ENCODE measurements at places on chromosomes 6 and 20.

- DNase-seq: no peak
Measured at GRCh38 chr20:50930976-50931305, 296 bp downstream of the ADNP start.

DNA sequence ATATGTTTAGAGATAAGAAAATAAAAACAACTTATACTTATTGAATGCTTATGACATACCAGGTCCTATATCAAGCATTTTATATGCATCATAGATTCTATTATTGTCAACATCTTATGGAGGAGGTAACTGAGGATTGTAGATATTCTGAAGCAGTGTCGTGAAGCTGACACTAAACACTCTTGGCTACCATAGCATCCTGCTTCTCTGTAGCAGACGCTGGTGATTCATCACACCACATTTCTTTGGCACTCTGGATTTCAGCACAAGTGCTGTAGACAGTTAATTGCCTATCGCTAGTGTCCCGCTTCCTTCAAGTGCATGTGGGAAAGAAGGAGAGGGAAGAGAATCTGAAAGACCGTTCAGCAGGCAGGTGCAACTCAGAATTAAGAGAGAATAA is 317.1 kb downstream of the PLCB1 start:
- DNase-seq: no peak

- peak; percentile 23 for DNase-seq
Measured at GRCh38 chr6:14542670-14543366, 425.2 kb downstream of the CD83 start.

DNA sequence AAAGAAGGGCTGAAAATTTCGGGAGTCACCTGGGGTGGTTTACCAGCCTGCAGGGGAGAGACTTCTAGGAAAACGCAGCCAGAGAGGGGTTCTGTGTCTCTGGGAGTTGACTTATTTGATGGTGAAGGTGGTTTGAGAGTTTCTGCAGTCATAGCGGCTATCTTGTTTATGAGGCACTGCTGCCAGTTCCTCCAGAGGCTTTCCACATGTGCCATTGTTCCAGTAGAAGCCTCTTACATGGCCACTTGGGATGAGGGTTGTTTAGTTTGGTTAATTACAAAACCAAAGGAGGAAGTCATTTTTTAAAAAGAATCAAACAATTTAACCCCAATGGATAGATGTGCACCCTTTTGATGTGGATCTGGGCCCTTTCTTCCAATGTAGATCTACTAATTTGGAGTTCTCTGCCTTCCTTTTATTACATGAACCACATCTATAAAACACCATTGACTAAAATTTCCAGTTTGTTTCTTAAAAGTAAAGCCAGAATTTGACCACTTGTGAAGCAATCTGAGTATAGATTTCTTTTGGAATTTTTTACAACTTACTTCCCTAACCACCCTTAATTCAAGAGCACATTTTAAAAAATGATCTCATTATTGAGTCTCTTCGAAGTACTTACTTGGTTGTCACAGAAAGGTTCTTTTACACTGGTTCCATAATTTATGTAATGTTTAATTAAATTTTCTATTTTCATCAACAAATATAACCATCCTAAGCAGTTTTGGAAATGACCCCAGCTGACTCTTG is 97.6 kb downstream of the TCP11 start:
- DNase-seq: no peak

DNA sequence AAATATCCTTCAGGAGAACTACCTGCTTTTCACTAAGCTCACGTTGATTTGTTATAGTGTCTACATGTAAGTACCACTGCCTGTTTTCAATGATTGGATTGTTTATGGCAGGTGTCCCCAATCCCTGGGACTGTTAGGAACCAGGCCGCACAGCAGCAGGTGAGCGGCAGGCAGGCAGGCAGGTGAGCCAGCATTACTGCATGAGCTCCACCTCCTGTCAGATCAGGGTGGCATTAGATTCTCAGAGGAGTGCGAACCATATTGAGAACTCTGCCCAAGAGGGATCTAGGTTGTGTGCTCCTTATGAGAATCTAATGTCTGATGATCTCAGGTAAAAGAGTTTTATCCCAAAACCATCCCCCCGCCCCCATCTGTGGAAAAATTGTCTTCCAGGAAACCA is 303.3 kb downstream of the EYA4 start:
- DNase-seq: no peak

DNA sequence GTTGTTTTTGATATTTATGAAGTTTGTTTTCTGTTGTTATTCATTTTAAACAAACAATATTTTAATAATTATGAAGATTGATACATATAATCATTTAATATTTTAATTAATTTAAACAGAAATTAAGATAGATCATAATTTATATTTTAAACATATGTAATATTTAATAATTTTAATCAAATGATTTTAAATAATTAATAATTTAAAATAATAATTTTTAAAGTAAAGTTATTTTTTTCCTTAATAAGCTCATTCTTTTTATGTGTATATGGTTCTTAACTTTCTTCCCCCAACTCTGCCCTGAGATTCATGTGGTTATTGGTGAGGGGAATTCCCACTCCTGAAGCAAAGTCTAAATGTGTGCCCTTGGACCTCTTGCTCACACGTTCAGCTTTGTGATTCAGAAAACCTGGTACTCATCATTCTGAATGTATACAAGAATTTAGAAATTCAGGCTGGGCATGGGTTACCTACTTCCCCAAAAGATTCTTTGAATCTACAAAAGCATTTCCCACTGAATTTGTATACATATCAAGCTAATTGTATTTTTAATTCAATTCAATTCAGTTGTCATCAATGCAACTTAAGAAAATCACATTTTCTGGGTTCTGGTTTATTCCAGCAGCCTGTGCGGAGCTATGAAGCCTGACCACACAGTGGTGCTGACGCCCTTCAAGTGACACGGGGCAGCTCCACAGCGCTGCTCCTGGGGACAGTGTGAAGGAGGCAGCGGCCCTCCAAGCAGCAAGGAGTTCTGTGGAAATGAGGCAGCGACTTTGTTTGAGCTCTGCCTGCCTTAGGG is 168.9 kb upstream of the UST start:
- DNase-seq: peak; percentile 56

GRCh38 chr6:118325220-118325860 is 222.8 kb upstream of the PLN start:
- DNase-seq: no peak

DNA sequence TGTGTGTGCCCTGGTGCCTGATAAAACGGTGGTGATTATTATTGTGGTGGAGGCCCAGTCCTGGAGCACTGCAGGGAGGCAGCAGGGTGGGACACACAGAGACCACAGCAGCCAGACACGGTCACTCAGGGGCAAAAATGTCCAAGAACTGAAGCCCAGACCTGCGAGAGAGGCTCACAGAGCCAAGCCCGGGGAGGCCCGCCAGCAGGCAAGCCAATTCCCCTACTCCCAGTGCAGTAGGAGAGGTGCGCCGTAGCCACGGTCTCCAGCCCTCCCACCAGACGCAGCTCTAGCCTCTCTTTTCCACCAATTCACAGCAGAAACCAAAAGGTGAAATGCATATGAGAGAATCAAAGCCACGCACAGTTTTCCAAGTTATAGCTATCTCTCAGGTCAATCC is 179.4 kb upstream of the TAB2 start:
- DNase-seq: no peak

- DNase-seq: no peak
Measured at GRCh38 chr6:162541019-162541601, 186.5 kb downstream of the PRKN start.

Measured in activated B cell treated with CpG ODN at 0.5 μM for 24 hours (primary cell).